ENCODE measurements at places on chromosomes 4 and X.

DNA sequence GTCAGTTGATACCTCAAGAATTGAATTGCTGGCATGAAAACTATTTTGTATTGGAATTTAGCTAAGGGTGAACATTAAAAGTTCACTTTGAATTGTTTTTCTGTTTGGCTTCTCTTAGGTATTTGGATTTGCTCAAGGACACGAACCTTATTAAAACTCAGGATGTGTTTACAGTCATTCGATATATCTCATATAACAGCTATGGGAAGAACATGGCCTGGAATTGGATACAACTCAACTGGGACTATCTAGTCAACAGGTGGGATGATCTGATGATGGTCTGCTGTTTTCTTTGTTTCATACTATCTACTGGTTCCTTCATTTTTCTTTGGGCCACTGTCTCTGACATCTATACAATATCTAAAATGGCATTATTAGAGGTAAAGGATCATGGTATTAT, 69.7 kb downstream of the PITX2 start:
- no peak for DNase-seq

DNA sequence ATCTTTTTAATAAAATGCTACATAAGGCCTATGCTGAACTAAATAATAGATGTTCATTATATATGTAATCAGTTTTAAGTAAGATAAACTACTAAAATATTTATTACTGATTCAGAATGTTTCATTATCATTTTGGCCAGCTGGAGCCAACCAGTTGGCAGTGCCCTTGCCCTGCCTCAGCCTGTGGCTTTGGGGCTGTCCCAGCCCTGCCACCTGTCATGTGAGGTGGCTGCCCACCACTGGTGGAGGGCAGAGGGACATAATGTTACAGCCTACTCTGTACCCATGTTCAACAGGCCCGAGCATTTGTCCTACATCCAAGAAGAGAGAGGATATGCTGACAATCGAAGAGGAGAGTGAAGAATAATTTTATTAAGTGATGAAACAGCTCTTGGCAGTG, 422.2 kb downstream of the SPIN4 start:
- no peak for DNase-seq

DNA sequence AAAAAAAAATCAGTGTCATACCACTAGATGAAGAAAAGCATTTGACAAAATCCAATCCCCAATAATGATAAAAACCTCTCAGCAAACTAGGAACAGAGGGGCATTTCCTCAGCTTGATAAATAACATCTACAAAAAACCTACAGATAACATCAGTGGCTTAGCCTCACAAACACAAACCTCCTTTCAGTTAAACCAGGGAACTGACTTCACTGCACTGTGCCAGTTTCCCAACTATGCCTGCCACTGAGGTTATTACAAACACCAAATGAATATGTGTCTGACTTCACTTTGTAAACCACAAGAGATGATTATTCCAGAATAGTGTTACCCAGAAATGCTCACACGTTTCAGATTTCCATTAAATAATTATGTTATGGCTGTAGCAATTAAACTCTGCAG, 15.3 kb downstream of the MTMR8 start:
- no peak for DNase-seq

GRCh38 chrX:133373386-133374079, 41.8 kb downstream of the GPC4 start:
- DNase-seq = no peak

DNA sequence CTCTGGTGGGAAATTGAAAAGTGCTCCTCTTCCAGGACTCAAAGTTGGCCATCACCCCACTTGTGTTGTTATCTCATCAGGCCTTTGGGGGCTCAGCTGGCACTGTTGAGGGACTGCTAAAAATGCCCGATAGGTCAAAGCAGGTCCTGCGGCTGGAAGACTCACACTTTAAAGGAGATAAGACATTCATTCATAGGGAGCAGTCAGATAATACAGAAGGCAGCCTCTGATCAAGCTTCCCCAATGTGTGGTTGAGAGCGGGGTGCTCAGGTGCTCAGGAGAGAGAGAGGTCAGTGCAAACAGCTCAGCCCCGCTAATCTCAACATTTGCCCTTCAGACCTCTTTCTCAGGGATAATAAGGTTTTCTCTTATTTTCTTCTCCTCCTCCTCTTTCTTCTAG, 70.3 kb downstream of the TMEM154 start:
- no peak for DNase-seq

DNA sequence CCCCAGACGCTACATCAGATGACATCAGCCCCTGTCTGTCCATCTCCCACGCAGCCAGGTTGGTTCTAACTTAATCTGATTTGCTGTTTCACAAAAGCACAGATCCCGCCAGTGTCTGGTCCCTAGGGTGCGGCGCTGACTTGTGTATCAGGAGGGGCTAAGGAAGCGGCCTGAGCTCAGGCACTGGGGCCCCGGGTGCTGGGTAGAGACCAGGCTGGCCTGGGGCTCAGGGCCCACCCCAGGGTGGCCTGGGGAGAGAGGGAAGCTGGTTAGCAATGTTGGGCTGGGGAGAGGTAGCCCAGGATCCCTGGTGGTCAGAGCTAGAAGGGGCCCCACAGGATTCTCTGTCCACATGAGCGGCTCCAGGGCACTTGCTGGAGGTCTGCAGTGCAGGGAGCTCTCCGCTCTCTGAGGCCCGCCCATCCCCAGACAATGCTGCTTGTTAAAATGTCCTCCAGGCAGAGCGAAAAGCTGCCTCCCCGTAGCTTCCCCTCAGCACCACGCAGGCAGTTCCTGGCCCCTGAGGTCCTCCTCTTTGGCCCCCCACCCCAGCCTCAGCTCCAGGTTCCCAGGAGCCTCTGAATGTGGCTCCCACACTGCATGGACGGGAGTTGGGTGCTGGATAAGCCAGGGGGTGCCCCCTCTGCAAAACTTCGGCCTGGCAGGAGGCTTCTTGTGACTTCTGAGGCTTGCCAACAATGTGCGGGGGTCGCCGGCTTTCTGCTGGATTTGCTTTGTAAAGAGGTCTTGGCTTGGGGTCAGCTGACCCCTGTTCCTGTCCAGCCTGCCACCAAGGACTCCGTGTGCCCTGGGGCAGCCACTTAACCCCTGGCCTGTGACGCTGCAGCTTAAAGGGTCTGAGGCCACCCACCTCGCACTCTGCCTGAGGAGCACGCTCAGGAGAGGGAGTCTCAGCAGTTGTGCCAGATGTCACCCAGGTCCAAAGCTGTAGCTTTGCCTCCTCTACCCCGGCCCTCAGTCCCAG, 112.9 kb downstream of the CPZ start:
- no peak for DNase-seq

DNA sequence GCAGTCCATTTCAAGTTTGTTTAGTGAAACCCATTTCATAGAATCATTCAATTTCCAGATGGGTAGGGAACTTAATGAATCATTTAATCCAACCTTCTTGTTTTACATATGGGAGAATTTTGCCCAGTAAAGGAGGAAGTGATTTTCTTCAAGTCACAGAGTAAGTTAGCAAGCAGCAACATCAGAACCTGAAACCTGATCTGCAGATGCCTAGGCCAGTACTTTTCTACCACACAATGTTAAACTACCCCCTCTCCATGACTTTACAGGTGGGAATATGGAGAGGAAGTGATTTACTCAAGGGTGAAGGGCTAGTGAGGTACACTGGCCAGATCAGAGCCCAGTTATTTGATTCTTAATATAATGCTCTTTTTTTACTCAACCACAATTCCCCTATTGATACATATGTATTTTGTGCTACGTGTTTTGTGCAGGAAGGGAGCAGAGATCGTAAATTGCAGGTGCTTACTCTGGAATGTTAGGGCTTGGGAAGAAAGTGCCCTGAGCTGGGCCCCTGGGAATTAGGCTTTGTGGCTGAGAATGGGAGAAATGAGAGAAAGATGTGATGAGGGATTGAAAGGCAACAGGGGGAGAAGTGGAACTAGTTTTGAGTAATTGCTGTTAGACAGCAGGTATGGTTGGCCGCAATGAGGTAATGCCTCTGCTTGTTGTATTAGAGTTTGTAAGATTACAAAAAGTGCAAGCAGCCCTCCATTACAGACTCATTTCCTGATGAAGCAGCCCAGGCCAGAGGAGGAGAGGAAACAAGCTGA, 6.8 kb downstream of the LHFPL1 start:
- no peak for DNase-seq

- DNase-seq = no peak
These were observed 13.1 kb downstream of the ACSL1 start for GRCh38 chr4:184812651-184813181.

- no peak for DNase-seq
These were observed 36.3 kb downstream of the ARSD start for GRCh38 chrX:2892816-2893215.

GRCh38 chrX:149992918-149993317, 54.6 kb upstream of the EOLA2 start:
- no peak for DNase-seq

DNA sequence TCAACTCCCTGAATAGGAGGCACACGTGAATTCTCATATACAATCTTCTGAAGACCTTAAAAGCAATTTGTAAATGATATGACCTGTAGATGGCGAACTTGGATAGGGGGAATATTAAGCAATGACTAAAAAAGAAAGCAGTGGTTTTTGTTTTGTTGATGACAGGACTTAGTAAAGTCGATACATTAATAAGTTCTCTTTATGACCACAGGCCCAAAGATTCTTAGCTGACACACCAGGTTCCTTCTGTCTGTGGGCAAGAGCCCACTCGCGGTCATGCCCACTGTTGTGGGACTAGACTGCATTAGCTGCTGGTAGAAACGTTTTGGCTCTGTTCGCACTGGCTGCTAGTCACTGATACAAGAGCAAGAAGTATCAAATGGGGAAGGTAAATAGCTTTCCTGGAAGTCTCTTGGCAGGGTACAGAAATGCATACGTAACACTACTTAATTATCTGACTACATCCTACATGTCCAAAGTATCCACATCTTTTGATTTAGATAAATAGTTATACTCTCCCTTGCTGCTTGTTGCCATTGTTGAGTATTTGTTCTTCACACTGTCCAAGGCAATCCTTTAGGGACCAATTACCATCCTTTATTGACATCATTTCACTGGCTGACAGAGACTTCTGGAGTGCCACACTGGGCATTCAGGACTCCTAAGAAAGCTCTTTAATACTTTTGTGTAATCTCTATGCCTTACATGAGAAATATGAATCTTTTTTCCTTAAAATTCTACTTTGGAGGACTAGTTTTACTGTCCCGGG, 31.0 kb downstream of the ALPK1 start:
- no peak for DNase-seq

- DNase-seq = no peak
These were observed 345.7 kb upstream of the HS3ST1 start for GRCh38 chr4:11774346-11774745.

GRCh38 chrX:22063284-22063683, 31.2 kb downstream of the PHEX start:
- DNase-seq = no peak

DNA sequence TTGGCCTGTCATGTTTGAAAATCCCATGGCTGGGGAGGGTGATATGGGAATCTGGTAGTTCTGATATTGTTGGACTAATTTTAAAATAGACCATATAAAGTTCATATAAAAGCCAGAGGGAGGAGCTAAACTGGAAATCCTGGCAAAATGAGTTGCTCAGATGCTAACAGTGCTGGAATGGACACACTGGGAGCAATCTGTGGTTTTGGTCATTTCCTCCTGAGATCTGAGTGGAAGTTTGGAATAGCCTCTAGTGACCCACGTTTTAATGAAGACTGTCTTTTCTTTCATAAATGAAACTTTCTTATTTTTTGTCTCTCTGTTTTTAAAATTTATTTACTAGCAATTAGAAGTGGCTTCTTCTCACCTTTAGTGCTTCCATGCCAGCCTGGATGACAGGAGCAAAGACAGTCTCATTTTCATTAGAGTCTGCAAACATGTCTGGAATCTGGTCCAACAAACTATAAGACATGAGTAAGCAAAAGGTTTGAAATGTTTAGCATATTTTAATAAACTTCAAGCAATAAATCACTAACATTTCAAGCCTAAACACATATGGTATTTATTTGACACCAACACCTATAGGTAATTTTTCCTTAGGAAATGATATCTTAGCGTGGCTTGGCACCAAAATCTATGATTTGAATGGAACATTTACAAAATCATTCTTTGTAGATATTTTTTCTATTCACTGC, 66.6 kb downstream of the METTL14 start:
- DNase-seq = no peak

- DNase-seq = no peak
These were observed 6.3 kb downstream of the FNIP2 start for GRCh38 chr4:158775091-158775651.

- DNase-seq = no peak
These were observed 353 bp downstream of the NSD2 start for GRCh38 chr4:1871471-1872021.

DNA sequence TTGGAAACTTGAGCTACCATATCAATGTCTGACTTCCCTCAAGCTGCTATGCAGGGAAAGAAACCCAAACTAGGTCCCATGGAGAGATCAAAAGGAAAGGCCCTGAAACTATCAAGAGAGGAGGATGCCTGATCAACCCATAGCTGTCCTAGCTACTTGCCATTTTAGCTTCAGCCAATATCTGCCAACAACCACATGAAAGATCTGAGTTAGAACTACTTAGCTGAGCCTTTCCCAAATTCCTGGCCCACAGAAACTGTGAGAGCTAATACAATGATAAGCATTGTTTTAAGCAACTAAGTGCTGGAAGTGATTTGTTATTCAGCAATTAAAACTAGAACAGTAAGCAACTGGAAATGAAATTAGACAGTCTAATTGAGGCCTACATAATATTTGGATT, 6.3 kb upstream of the ARHGEF38 start:
- no peak for DNase-seq

GRCh38 chr4:83259586-83259985, 25.0 kb downstream of the COQ2 start:
- no peak for DNase-seq

- DNase-seq = no peak
These were observed 4.0 kb downstream of the FAM114A1 start for GRCh38 chr4:38871593-38871992.

GRCh38 chrX:103073467-103073866, 9.5 kb upstream of the BEX1 start:
- no peak for DNase-seq

All from stimulated activated CD4-positive, alpha-beta T cell treated with anti-CD3 and anti-CD28 coated beads, TNF-alpha, amount 100 ng/mL, for 1 hour (primary cell).